Retina (tissue), 1 donor: ENCODE measurements at places on chromosomes 3 and 15.

DNA sequence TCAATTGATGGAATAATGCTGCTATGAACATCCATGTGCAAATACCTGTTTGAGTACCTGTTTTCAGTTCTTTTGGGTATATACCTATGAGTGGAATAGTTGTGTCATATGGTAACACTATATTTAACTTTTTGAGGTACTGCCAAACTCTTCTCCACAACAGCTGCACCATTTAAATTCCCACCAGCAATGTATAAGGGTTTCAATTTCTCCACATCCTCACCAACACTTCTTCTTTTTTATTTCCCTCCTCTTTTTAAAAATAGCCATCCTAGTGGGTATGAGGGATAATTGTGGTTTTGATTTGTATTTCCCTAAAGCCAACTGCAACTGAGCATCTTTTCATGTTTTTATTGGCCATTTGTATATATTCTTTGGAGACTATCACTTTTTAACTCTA is 31.3 kb upstream of the ARHGEF3 start:
- no peak for DNase-seq

GRCh38 chr15:74616366-74616939 is 817 bp downstream of the CLK3 start:
- no peak for DNase-seq

- DNase-seq = no peak
These were observed 400.0 kb upstream of the PPP2R3A start for GRCh38 chr3:135565546-135565945.

- no peak for DNase-seq
These were observed 73.8 kb downstream of the FLNB start for GRCh38 chr3:58082047-58082446.

DNA sequence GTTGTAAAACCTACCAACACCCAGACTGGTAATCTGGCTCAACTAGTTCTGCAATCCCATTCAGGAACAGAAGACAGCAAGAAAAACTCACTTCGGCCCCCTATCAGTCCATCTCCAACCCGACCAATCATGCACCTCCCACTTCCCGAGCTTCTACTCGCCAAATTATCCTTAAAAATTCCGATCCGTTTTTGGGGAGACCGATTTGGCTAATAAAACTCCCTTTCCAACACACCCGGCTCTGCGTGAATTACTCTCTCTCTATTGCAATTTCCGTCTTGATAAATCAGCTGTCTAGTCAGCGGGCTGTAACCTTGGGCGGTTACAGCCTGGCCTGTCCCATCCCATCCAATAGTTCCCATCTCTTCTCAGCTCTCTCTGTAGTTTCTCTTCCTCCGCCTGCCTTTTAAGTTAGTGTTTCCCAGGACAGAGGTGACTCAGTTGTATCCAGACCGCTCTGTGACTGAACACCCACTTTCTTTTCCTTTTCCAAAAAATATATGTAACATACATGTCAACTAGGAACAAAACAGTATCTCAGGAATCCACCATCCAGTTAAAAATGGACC is 780 bp upstream of the ACAD9 start:
- DNase-seq = no peak

DNA sequence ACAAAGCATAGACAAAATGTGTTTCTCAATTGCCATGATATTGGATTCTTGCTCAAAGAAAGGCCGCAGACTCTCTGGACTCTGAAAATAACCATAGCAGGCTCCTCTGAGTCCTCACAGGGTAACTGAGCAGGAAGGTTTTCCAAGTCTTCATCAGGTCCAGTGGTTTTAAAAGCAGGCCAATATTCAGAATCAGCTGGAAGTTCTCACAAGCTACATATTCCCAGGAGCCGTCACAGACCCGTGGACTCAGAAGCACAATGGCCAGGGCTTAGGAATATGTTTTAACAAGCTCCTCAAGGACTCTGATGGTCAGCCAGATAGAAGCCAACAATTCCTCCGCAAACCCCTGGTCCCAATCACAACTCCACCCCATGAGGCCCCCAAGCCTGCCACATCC is 256.1 kb upstream of the ADAMTS9 start:
- no peak for DNase-seq

- no peak for DNase-seq
These were observed 1040.7 kb upstream of the CFAP20DC start for GRCh38 chr3:60090548-60090947.

- DNase-seq = no peak
These were observed 863.9 kb downstream of the MCTP2 start for GRCh38 chr15:95095250-95095649.

DNA sequence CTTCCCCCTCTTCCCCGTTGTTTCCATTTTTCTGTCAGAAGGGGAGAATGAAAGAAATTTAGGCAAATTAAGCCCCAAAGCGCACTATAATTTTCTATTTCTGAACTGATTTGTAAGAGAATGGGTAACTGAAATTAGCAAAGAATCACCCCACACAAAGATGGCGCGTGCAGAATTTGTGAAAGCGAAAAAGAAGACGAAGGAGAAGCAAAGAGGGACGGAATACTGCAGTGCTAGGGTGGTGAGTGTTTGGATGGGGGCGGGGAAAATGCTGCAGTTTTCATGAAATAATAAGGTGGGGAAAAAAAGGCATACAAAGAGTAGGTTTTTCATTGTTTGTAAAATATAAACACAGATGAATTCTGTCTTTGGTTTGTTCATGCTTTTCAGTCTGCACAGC is 4.6 kb upstream of the CTNNB1 start:
- DNase-seq = no peak

DNA sequence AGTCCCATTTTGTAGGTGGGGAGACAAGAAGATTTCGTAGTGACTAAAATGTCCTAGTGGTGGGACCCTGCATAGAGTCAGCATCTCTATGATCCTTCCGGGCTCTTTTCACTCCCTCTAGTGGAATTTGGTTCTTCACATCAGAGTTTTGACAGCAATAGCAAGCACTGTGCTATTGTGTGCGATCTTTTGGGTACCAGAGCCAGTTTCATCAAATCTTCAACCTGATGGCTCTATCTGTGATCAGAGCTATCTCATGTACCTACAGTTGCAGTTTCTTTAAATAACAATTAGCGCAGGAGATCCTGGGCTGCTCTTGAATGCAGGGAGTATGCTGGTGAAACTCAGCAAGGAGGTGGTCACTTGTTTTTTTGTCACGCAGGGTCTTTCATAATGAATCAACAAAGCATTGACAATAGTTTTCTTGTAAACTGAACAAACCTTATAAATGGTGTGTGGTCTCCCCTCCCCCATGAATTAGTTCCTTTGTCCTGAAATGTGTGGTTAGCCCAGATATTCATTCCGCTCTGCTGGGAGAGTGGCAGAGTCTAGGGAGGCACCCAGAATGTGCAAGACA is 257.2 kb upstream of the SOX2 start:
- DNase-seq = peak; percentile 44

DNA sequence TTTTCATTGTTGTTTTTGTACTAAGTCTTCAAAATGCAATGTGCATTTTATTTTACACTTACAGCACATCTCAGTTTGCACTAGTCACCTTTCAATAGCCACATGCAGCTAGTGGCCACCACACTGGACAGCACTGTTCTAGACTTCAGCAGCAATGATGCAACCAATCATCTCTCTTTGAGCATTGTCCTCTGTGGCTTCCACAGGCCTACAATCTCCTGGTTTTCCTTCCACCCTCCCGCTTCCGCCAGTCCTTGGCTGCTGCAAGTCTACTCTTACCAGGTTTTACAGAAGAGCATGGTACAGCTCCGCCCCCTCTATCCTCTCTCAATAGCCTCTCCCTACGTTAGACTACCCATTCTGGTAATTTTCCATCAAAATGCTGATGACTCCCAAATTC is 25.1 kb upstream of the FSIP1 start:
- no peak for DNase-seq

DNA sequence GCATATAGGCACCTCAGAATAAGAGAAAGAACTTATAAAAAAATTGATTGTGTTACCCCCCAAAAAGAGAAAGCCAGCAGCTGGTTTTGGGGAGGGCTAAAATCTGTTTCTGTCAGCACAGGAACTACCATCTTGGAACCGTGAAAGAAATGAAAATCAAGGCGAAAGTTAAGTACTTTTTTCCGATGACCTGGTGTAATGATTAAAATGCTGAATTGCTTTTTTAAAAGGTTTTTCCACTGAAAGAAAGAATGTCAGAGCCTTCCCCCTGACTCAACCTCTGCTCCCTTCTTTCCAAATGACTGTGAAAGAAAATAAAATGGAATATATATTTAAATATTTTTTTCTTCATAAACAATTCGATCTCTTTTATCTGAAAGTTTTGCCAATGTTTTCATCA is 570.5 kb upstream of the CFAP20DC start:
- DNase-seq = no peak

DNA sequence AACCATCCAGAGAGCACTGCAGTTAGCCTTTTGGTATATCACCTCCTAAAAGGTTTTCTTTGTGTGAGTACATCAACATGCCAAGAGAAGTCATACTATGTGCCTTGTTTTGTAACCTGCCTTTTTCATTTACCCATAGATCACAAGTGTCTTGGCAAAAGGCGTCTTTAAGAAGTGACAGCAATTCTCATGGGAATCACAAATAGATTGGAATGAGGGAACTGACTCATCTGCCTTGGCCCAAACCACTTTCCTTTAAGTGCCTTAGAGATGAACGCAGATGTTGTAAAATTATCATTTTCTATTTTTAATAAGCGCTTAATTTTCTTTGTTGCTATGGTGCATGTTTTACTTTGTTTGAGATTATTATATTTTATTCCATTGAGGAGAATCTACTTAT is 20.7 kb upstream of the POMGNT2 start:
- peak; percentile 17 for DNase-seq

GRCh38 chr3:38453075-38453912 is at the start of gene ACVR2B:
Gene ACVR2B (plus strand): TSS chr3:38453890. CDS start chr3:38454323, 433 bp downstream.
- peak; percentile 88 for DNase-seq

DNA sequence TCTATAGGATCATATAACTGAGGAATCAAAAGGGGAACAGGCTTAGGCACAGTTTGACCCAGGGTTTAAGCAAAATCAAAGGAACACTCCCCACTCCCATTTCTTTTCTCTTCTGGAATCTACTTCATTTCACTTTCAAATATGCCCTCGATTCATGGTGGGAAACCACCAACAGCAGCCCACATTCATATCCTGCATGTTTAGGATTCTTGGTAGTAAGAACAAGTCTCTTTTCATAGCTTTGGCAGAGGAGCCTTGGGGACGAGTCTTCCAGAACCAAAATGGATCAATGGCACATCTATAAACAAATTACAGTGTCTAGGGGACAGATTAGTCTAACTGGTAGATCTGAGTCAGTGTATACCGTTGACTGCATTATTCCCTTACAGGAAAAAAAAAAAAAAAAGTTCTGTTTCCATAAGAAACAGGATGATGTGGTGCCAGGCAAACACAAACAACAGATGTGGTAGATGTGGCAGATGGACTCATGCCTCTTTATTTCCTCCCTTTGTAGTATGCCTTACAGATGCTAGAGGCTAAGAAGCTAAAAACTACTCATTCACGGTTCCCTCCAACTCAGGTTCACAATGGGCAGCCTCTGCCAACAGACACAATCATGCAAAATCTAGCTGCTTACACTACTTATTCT is 578.3 kb upstream of the ADAMTS9 start:
- DNase-seq = no peak

DNA sequence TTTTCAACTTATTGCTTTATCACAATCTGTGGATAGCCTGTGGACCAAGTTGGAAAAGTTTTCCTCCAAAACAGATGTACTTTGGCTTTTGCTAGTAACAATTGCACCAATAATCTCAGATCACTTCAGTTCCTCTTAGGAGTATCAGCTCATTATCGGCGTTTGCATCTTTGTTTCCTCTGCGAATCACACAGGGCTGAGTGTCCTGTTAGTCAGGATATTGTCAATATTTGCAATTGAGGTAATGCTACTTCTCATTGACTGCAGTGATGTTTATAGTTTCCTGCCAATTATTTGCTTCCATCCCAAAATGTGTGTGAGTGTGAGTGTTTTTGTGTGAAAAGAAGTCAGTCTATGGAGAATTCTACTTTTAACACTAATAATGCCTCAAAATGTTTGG is 545.0 kb downstream of the SI start:
- no peak for DNase-seq

DNA sequence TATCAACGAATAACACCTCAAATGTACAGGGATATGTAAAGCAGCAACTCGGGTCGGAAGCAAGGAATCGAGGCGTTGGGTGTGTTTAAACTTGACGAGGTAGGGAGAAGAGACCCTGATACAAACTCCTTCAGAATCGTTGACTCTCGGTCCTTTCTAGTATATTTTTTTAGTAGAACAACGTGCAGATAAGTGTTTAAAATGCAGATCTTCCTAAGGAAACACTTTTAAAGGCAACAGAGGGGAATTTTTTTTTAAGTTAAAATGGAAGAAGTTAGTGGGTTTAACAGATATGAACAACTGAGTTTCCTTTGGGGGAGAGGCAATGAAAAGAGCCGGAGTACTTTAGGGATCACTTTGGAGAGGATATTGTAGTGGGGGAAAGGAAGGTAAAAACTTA is 1.1 kb upstream of the KPNA4 start:
- no peak for DNase-seq

DNA sequence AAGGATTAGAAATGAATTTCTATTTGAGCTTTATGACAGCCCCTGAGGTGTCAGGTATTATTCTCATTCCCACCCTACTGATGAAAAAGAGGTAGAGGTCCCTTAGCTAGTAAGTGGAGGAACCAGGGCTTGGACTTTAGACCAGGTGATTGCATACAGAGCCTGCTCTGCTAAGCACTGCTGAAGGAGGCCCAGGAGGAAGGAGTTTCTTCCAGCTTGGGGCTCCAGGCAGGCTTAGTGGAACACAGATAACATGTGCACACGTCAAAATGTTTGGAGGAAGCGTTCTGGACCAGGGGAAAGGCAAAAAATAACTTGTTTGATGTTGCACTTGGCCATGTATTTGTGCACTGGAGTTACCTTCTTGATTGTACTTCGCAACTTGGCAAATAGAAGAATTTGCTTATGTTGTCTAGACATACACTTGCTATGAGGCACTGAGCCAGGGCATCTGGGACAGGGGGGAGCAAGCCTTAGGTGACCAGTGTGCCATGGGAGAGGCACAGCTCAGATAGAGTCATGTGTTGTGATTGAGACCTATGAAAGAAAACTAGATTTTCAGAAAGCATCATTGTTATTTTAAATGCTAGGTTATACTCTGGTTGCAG is 22.4 kb downstream of the IFT122 start:
- no peak for DNase-seq

DNA sequence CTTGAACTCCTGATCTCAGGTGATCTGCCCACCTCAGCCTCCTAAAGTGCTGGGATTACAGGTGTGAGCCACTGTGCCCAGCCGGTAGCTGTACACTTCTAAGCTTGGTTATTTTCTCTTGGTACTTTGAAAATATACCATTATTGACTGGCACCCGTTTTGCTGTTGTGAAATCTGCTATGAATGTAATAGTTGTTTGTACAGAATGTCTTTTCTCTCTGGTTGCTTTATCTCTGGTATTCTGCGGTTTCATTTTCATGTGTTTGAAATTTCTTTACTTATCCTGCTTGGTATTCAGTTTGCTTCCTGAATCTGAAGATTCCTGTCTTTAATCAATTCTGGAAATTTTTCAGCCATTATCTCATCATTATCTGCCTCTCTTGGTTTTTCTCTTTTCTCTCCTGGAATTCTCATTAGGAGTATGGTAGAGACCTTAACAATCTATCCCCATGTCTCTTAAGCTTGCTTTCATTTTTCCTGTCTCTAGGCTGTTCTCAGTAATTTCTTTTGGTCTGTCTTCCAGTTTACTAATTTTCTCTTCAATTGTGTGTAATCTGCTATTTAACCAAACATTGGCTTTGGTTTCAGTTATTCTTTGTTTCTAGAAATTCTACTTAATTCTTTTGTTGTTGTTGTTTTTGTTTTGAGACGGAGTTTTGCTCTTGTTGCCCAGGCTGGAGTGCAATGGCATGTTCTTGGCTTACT is 2.8 kb upstream of the PAK2 start:
- no peak for DNase-seq

GRCh38 chr3:13451301-13451673 is 28.8 kb upstream of the HDAC11 start:
- DNase-seq = no peak

GRCh38 chr3:54536450-54536849 is 391.4 kb downstream of the LRTM1 start:
- DNase-seq = no peak
